ENCODE measurements at places on chromosomes 4 and X.
A peak's percentile ranks its signal among the peaks of the same experiment; 100 is the strongest.

- no peak for DNase-seq
Measured at GRCh38 chrX:129650821-129651510, 3.8 kb downstream of the APLN start.

DNA sequence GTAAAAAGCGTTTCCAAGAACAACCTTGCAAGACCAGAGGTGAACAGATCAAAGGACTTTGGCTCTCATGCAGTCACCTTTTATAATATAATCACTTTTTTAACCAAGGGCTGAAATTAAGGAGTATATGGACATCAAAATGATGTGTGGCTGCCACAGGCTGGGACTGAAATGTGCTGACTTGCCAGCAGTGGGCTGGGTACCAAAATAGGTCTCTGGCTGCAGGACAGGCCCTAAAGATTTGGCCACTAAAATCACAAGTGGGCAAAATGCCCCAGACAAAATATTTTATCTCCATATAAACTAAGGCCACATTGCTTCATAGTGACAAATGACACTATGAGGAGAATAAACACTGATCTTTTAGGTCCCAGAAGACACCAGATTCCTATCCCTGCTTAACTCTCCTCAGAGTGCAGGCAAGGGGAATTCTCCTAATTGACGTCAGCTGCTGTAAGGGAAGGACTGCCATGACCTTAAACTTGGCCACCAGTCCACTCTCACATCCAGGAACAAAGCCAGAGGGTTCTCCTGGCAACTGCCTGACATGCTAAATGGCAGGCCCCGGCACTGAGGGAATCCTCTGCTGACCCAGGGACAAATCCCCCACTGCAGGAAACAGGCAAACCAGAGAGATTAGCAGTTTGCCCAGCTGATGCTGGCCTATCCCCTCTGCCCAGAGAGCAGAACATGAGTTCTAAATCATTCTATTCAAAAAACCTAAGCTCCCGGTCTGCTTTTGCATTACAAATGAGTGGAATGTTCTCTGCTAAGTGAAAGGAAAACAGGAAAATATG, 155.8 kb downstream of the PPP3CA start:
- no peak for DNase-seq

- no peak for DNase-seq
Measured at GRCh38 chrX:115988825-115989224, 181.7 kb upstream of the AGTR2 start.

GRCh38 chr4:85776579-85776978, 301.6 kb downstream of the ARHGAP24 start:
- no peak for DNase-seq

DNA sequence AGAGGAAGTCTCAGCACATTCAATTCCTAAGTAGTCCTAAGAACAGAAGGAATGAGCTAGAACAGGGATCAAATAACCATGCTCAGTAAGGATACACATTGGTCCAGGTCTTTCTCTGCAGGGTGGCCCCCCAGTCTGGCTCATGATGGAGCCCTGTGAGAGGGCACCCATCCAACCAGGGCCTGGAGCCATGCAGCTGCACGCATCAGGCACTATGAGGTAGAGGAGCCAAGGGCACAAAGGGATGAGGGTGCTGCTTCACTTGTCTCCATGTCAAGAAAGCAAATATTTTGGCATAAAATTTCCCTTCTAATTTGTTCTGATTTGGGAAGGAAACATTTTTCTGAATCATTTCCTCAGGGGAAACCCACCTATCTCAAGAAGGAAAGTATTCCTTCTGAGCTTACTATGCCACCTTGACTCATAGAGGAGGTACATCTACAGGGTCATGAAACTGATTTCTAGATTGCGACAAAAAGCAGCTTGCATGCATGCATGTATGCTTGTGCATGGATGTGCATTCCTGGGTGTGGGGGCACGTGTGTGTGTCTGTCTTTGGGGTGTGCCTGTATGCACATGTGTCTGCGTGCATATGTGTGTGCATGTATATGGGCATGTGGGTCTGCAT, 600.3 kb downstream of the MID1IP1 start:
- DNase-seq: no peak

DNA sequence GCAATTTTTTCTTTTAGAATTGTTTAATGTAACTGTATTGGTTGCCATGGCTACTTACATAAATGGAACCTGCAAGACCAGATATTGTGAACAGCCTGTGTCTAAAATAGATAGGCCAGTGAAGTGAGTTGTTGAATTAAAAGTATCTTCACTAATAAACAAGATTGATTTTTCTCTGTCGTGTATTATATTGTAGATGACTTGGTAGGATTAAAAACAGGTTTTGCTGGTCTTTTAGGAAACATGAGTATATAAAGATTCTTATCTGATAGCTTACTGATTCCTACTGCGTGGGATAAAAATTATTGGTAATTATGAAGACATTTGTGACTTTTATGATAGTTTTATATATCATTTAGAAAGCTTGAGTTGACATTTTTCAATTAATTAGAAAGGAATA, 162.1 kb downstream of the KDM6A start:
- no peak for DNase-seq

- no peak for DNase-seq
Measured at GRCh38 chrX:41275661-41276609, 58.0 kb upstream of the DDX3X start.

DNA sequence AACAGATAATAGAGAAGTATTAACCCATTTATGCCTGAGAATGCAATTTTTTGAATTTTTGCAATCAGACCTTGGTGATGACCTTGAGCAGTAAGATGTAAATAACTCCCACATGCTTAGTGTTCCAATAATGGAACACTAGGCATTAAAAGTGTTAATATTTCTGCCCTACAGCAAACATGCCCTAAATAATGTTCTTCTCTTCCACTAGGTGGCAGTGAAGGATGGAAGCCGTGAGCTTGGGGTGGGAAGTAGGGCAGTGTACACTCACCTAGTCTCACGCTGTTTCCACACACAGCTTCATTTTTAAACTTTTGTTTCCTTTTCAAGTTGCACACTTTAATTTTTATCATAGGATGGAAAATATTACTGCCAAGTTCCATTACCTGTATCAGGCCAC, 613.1 kb upstream of the HS3ST1 start:
- DNase-seq: no peak

DNA sequence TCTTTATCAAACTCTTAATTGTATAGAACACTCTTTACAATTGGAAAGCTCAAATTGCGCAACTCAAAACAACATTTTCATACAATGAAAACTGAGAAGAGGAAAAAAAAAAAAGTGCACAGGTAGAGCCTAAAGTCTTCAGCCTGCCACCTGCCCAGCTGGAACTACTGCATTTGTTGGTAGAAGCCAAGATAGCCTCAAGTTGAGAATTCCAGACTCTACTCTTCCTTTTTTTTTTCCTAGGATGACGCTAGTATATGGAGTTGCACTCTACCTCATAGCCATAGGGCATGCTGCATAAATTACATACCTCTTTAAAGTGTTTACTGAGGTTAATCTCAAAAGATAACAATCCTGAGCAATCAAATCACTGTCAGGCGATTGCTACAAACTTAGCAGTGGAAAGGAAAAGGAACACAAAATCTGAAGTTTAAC, 13.6 kb downstream of the ABCG2 start:
- DNase-seq: no peak

- no peak for DNase-seq
Measured at GRCh38 chrX:106927700-106928099, 7.5 kb downstream of the CLDN2 start.

- no peak for DNase-seq
Measured at GRCh38 chr4:166538491-166539005, 665.5 kb downstream of the TLL1 start.

- no peak for DNase-seq
Measured at GRCh38 chr4:56424697-56425514, 10.5 kb downstream of the PPAT start.

GRCh38 chr4:1623400-1623799, 60.7 kb downstream of the FAM53A start:
- DNase-seq: no peak

DNA sequence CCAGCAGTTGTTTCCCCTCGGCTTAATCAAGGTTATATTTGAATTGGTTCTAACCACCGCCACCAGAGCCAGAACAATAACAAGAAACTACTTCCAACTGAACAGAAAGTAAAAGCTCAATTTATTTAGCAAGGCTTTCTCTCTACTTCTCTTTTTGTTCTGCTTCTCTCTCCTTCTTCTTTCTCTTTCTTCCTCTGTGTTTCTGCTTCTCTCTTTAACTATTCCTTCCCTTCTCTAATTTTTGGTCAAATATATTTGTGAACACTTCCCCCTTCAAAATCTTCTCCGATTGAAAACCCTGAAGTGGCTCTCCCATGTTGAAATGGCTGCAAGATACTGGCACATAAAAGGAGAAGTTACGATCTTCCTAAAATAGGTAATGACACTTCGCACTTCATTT, 1195.9 kb upstream of the PRKX start:
- DNase-seq: no peak

DNA sequence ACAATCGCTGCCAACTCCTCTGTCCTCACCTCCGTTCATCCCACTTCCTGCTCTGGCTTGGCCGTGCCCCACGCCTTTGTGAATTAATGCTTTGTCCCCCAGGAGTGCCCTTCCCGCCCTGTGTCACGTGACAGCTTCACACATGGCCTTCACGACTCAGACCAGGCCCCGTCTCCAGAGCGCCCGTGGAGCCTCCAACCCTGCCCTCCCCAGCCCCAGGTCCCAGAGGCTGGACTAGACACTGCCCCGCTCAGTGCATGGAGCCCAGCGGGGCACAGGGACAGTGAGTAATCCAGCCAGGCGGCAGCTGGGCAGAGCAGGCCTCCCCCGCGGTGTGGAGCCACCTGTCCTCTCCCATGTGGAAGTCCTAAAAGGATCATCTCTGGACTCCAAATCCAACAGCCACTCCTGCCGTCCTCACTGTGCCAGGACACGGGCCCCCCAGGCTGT, 7.4 kb downstream of the ADRA2C start:
- no peak for DNase-seq

- DNase-seq: peak; percentile 7
Measured at GRCh38 chr4:5955856-5956255, 62.4 kb downstream of the C4orf50 start.

GRCh38 chr4:128287141-128287870, at the start of gene PGRMC2:
PGRMC2 (minus strand) TSS chr4:128287813; CDS start chr4:128287790, 23 bp downstream.
- DNase-seq: no peak

DNA sequence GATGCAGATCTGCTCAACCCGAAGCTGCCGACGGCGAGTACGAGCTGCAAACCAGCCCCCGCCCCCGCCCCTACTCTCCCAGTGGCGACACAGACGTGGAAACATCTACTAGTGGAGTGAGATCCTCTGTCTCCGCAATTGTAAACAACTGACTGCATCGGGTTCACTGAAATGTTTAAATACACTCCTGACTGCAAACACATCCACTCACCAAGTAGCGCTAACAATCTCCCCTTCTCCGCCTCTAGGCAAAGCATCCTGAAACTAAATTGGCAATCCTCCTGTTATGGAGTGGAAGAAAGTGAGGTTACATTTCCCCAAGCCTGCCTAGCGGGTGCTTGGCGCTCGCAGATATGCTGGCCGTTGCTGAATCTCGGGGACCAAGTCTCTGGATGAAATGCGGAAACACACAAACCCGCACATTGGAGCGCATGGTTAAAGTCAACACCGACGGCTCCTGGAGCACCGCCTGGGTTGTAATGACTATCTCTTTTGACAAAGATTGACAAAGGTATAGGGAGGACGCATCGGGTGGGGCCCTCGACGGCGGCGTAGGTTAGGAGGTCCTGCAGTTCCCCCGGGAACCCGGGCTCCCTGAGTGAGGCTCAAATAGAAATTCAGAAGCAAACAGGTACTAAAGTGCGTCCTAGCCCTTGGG, 117.0 kb upstream of the TEX13C start:
- no peak for DNase-seq

GRCh38 chr4:140242357-140243277, 88.6 kb upstream of the MAML3 start:
- DNase-seq: no peak

DNA sequence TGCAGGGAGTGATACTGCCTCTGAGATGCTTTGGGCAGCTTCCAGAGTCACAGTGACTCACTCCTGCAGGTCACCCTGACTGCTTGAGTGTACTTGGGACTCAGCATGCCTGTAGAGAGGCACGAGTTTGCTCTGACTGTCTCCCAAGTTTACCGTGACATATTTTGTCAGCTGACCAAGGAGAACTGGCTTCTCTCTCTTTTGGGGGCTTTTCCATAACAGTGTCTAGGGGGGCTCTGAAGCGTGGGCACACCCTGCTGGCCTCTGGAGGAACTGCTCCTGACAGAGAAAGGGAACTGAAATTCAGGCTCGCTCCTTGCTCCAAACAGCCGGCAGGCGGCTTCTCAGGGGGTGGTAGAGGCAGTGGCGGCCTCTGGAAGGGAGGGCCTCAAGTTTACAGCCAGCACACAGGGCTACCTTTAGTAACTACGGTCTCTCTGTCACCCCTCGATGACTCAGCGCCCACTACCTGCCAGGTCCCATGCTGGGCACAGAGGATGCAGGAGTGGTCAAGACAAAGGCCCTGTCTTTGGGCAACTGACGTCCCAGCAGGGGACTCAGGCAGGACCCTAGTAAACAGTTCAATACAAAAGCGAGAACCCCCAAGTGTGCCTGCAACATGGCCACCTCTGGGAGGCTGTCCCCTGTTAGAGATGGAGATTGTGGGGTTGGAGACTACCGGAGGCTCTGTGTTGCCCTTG, 17.8 kb downstream of the ZNF185 start:
- DNase-seq: no peak

- no peak for DNase-seq
Measured at GRCh38 chrX:134604701-134605311, 53.5 kb downstream of the PLAC1 start.

DNA sequence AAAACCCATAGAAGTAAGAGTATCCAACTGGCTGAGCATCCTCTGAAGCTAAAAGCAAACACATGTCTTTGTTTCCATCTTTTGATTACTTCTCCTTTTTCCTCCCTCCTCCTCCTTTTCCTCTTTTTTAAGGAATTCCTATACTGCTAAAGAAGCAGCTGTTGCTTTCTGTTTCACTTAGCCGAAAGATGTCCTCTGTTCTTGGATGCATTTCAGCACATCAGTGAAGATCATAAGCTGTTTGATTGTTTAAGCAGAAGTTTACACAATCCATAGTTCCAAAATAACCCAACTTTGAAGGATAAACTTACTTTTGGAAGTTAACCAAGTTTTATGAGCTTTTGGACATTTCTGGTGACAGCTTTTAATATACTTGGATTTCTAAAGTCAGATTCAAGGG, 55.1 kb upstream of the TNIP3 start:
- DNase-seq: no peak

GRCh38 chrX:44042751-44043150, 69.6 kb upstream of the NDP start:
- no peak for DNase-seq

GRCh38 chrX:84729809-84730208, 227.6 kb upstream of the HDX start:
- DNase-seq: peak; percentile 5

GRCh38 chr4:10118048-10119004, 1.7 kb upstream of the WDR1 start:
- peak; percentile 26 for DNase-seq

All from GM12878 (cell line).